ENCODE measurements at places on chromosomes 4 and X.

GRCh38 chr4:141009129-141009528 lies 124.1 kb downstream of the RNF150 start:
- no peaks in the 10 kb centered on the region for H3K4me1 ChIP-seq
- no peaks in the 10 kb centered on the region for H3K27me3 ChIP-seq
- H3K36me3 ChIP-seq = no peaks in the 10 kb centered on the region
- H3K4me3 ChIP-seq = no peak overlapping the region
- DNase-seq = no peak
- H3K27ac ChIP-seq = no peak overlapping the region

DNA sequence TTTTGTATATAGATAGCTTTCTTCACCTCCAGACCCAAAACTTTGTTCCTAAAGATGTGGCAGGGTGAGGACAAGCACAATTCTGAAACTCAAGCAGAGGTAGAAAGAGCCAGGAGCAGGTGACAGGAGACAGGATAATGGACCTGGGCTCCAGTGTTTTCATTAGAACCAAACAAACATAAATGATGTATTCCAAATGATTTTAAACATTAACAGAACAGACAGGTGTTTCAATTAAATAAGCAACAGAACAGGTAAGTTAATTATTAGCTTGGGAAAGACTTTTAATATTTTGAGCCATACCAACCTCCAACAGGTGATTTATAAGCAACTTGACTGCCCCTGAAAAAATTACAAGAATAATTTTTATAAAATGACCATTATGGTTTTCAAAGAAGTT lies 459.4 kb upstream of the LCORL start:
- H3K27me3 ChIP-seq = no peaks in the 10 kb centered on the region
- no peaks in the 10 kb centered on the region for H3K4me1 ChIP-seq
- no peak overlapping the region for H3K4me3 ChIP-seq
- no peak overlapping the region for H3K27ac ChIP-seq
- H3K36me3 ChIP-seq = peaks cover 4% of the 10 kb centered on the region

DNA sequence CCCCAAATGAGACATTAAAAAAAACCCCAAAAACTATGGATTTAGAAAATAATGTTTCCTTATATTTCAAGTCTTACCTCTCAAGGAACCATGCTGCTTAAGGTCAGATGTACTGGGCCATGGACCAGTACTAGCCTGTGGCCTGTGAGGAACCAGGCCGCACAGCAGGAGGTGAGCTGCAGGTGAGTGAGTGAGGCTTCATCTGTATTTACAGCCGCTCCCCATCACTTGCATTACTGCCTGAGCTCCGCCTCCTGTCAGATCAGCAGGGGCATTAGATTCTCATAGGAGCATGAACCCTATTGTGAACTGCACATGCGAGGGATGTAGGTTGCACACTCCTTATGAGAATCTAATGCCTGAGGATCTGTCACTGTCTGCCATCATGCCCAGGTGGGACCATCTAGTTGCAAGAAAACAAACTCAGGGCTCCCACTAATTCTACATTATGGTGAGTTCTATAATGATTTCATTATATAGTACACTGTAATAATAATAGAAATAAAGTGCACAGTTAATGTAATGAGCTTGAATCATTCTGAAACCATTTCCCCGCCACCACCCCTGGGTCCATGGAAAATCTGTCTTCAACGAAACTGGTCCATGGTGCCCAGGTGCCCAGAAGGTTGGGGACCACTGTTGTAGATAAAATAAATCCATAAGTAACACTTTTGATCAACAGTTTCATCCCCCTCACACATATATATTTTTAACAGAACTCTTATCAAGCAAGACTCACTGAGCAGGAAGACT lies 105.3 kb upstream of the CBR4 start:
- H3K36me3 ChIP-seq = no peaks in the 10 kb centered on the region
- H3K27ac ChIP-seq = no peak overlapping the region
- H3K4me1 ChIP-seq = no peaks in the 10 kb centered on the region

DNA sequence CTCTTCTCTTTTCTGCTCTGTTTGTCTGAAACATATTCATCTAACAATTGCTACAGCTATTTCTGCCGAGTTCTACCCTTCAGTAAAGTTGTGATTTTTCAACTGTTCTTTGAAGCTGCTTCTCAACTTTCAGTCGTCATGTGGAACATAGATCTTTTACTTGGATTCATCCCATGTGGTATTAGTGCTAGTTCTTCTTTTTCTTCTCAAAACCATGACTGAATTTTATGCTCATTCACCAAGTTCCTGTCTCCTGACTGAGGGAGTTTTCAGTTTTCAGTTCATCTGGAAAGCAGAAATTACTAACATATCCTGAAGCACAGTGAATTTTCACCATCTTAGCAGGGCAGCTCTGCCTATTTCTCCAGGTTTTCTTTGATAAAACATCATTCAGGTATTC lies 12.1 kb downstream of the ACSL4 start:
- no peak for DNase-seq
- no peaks in the 10 kb centered on the region for H3K36me3 ChIP-seq
- H3K4me3 ChIP-seq = no peak overlapping the region
- peaks cover 13% of the 10 kb centered on the region for H3K4me1 ChIP-seq

DNA sequence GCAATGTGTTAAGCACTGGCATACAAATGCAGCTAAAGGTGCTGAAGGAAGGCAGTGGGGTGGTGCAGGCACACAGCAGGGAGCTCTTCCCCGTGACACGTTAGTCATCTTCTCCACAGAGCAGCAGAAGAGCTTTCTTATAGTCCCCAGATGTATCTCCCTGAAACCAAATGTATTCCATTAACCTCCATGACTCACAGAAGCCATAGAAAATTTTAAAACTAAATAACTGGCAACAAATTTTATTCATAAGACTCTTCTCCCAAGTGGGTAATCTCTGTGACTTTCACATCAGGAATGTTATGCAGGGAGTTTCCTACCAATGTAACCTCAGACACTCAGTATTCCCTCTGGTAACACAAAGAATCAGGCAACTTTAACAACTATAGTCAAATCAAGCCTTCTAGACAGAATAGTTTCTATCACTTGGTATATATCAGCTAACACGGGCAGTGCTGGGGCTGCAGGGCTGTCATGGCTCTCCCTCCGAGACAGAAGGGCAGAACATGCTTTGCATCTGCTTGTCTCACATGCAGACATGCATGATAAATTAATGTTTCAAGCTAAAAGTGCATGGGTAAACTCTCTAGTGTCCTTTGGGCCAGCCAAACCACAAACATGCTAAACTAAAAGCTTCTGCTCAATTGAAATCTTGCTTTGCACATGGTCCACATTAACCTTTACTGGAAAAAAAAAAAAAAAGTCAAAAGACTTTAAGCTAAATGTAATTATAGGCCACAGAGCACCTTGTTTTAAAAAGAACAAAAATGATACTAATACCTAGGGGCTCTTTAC lies 28.2 kb downstream of the ANXA5 start:
- no peaks in the 10 kb centered on the region for H3K27me3 ChIP-seq
- H3K36me3 ChIP-seq = peaks cover 40% of the 10 kb centered on the region
- H3K4me3 ChIP-seq = no peak overlapping the region
- DNase-seq = no peak

DNA sequence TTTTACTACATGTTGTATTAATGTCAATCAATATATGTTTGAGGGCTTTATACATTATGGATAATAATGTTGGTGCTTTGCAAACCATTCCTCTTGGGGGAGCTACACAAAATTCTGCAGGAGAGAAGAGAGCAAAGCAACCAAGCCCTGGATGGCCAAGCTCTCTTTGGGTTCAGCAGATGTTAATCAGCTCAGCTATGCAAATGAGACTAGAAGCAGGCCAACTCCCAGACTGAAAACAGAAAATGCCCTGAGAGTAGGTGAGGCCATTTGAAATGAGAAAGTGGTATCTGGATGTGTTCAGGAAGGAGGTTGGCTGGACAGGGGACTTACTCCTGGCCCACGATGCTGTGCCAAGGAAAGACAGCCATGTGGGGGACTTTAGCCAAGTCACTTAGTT lies 387.0 kb downstream of the BCOR start:
- H3K4me1 ChIP-seq = no peaks in the 10 kb centered on the region
- no peak overlapping the region for H3K4me3 ChIP-seq
- H3K27me3 ChIP-seq = peaks cover 18% of the 10 kb centered on the region
